ENCODE measurements at places on chromosomes 2 and 18. TPM values are rescaled to one million over a fixed set of nuclear protein-coding genes. Genes with fewer than 3 reads are reported as not detected.

GRCh38 chr18:28757466-28758008 lies 580.6 kb upstream of the CDH2 start:
- no peak for DNase-seq

Gene TANC1
- 7.3 TPM for total RNA-seq

Gene LIMS2
- 0.27 TPM for total RNA-seq

Gene SERPINB13
- not detected for total RNA-seq

DNA sequence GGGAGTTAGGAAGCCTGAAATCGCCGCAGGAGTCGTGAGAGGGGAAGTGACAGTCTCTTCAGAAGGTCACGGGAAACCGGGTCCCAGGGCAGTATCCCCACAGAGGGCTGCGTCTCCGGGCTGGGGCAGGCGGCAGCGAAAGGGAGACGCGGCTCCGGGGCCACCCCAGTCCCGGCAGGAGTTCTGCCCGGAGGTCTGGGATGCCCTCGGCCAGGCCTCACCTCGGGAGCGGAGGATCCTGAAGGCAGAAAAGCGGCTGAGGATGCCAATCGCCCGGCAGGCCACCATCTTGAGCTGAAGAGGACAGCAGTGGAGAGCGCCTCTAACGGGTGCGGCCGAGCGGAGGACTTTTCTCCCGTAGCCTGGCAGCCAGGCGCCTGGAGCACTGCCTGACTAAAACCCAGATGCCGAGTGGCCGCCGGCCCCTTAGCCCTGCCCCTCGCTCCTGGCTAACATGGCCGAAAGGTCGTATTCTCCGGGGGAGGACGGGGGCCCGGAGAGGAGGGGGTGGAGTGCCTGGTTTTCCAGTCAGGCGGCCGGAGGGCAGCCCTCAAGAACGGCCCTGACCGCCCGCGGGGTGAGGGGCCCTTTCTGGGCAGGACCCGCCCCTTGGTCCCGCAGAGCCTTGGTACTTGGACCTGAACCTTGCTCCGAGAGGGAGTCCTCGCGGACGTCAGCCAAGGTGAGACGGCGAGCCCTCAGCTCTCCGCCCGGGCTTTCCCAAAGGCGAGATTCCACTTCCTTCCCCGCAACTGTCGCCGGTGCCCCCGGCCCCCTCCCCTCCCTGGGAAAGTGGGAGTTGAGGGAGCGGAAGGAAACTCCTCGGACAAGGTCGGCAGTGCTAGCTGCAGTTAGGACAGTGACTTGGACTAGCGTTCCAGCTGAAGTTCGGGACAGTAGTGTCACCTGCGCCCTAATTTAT lies at the start of the genes HADHA and HADHB:
TSS of gene HADHA (minus strand) at position 324 of the 922 bp plus-strand sequence. CDS start at position 288, 36 bp downstream.
TSS of gene HADHB (plus strand) at position 631 of the 922 bp plus-strand sequence. CDS start 9,316 bp downstream, outside the sequence.
- peak; percentile 91 for DNase-seq

Gene POLE4
- total RNA-seq = 7.3 TPM

DNA sequence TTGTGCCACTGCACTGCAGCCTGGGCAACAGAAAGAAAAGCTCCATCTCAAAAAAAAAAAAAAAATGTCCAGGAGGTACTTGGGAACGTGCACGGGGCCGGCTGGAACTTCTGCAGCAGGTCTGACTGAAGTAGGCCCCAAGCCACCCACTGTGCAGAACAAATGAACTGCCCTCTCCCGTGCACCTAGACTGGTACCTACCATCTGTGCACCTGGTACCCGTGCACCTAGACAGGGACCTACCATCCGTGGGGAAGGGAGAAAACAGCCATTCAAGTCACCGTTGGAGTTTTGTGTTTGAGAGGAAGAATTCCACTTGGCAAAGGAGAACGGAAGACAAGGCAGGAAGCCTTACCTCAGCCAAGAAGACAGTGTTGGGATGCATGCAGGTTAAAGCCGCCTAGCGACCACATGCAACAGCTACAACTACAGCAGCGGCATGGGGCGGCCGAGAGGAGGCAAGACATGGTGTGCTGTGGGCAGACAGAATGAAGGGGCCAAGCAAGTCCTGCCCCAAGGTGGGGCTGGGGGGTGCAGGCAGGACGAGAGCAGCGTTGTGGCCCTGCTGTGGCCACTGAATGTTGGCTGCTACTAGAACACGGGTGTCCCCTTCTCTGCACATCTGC lies 16.1 kb downstream of the ST3GAL5 start:
- no peak for DNase-seq

Gene GALNT13
- under 0.01 TPM for total RNA-seq

- no peak for DNase-seq
These were observed 93.0 kb upstream of the SLC39A10 start for GRCh38 chr2:195563857-195564512.

GRCh38 chr2:217636578-217636977 lies 366.2 kb downstream of the TNS1 start:
- DNase-seq = no peak

DNA sequence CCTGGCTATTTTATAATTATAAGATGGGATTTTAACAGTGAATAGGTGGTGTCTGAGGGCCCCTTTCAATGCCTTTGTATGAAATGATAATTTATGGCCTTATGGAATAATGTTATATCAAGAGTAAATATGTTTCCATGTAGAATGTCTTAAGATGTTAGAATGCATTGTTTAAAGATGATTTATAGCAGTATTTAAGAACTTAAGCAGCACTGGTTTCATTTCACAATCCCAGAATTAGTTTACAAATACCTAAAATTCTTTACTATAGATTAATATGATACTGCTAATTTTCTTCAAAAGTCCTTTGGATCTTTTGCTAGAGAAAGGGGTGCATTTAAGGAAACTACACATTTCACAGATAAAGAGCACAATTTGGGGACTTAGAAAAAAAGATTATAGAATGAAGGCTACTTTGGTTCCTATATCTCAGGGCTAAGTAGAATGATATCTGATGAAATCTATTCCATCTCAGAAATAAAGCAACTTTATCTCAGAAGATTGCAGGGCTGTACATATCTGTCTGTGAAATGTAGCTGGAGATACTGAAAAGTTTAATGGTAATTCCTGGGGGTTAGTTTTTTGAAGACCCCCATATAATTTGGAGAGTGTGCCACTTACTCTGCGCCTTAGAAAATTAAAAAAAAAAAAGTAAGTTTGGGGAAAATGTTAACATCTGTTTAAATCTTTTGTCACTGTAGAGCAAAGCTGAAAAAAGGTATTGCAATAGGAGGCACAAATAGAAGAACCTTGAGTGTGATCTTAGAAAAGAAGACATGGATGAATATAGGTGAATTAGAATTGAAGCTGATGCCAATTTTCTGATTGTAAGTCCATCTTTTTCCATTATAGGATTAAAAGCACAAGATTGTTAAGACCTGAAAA lies 123.4 kb downstream of the GULP1 start:
- no peak for DNase-seq

Gene APOB
- total RNA-seq = under 0.01 TPM

- DNase-seq = no peak
These were observed 53.7 kb downstream of the EHD3 start for GRCh38 chr2:31287654-31288053.

GRCh38 chr18:31329787-31330438 lies 12.0 kb downstream of the DSG1 start:
- no peak for DNase-seq

- no peak for DNase-seq
These were observed 61.7 kb upstream of the TEX51 start for GRCh38 chr2:126836761-126837679.

GRCh38 chr18:54233228-54233625 lies 8.8 kb upstream of the MBD2 start:
- DNase-seq = peak; percentile 26
